ENCODE measurements at places on chromosomes 16 and 17.

DNA sequence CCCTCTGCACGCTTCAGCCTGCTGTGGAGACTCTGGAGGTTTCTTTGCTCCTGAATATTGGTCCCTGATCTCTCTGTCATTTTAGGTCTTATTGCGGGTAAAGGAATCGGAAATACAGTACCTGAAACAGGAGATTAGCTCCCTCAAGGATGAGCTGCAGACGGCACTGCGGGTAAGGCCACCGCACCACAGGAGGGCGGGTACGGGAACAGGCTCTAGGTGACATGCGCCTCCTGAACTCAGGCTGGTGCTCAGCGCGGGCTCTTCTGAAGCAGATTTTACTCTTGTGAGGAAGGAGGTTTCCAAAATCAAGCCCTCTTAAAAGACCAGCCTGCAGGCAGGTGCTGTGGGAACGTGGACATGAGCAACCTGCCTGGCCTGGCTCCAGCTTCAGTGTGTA, 29.8 kb downstream of the PLD6 start:
- DNase-seq: no peak

GRCh38 chr17:82849076-82849945, 9.5 kb upstream of the ZNF750 start:
- DNase-seq: no peak

GRCh38 chr17:45263477-45263860, 1.6 kb upstream of the SPATA32 start:
- no peak for DNase-seq

- DNase-seq: no peak
These were observed 1.3 kb upstream of the RAB11FIP3 start for GRCh38 chr16:424033-424622.

GRCh38 chr16:46871597-46871996, 12.6 kb upstream of the GPT2 start:
- DNase-seq: no peak

GRCh38 chr17:9230346-9230745, 209.0 kb downstream of the NTN1 start:
- DNase-seq: no peak

- no peak for DNase-seq
These were observed 62.1 kb downstream of the GPRC5B start for GRCh38 chr16:19822533-19822932.

GRCh38 chr16:65984296-65984695, 382.2 kb upstream of the CDH5 start:
- DNase-seq: no peak

GRCh38 chr16:57485091-57485915, 990 bp downstream of the DOK4 start:
- no peak for DNase-seq

DNA sequence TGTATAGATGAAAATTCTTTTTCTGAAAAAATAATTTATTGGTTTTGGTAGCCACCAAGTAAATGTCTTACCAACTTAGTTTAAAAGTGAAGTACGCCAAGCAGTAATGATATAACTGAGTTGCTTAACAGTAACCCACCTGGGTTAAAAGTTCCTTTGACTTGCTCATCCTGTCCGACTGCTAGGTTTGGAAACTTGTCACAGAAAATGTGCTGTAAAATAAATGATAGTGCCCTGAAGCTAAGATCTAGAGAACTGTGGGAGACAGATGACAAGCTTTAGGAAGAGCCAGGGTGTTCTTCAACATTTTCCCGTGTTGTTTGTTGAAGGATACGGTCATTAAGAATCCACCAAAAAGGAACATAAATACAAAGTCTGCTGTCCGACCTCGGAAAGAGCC, 5.0 kb downstream of the DERL2 start:
- DNase-seq: no peak

GRCh38 chr17:6914711-6915110, 81.1 kb upstream of the ALOX12 start:
- no peak for DNase-seq

- DNase-seq: no peak
These were observed 11.3 kb downstream of the TMEM220 start for GRCh38 chr17:10718547-10718946.

DNA sequence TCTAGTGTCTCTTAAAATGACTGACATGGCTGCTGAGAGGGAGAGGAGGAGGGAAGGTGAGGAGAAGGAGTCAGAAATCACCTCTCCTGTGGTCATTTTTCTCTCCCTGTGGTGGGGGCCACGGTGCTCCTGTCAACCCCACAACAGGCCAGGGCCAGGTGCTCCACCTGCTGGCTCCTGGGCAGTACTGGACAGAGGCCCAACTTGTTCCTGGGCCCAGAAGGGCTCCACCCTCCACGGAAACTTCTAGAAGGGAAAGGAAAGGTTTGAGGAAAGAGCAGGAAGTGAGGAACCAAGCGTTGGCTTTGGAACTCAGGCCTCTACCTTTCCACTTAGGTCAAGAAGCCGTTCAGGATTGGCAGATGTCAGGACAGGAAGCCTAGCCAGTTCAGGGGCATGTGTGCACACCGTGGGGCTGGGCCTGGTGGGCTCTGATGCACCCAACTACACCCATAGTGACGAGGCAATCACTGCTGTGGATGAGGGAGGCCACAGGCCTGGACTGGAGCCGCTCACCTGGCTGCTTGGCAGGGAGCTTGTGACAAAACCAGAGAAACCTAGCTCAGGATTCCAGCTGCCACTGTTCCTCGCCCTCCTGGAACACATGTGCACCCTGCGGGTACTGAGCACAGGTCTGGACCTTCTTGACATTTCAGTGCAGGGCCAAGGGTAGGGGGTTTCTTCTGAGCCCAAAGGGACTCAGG, 36.1 kb downstream of the WNT3 start:
- DNase-seq: peak; percentile 19

DNA sequence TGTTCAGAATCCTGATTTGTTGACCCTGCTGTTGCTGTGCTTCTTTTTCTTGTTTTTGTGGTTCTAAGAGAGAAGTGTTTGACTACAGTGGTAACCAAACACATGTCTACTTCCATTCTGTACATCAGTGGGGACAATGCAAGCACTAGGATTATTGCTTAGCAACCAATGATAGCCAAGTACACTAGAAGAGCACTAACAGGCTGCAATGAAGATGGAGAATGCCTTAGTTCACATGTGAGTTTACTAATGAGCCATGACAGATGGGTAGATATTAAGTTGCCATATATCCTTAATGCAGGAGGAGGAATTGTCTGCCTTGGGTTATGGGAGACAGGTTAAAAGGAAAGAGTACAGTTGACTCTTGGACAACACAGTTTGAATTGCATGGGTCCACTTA, 8.3 kb downstream of the EFCAB5 start:
- DNase-seq: no peak

DNA sequence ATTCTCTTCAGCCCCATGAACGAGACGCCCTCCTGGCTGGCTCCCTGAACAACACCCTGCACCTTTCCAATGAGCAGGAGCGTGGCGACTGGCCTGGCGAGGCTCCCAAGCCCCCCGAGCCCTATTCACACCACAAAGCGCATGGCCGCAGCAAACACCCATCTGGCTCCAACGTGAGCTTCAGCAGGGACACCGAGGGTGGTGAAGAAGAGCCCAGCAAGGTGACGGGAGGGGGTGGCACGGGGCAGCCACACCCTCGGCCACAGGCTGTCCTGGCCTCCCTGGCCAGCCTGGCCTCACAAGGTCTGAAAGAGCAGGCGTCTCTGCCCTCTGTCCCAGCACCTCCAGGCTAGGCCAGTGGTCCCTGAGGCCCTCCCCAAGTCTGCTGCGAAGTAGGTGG, 23.7 kb downstream of the CASKIN2 start:
- no peak for DNase-seq

- no peak for DNase-seq
These were observed 105.9 kb downstream of the SALL1 start for GRCh38 chr16:51045186-51045585.

GRCh38 chr16:27906883-27907282, 156.6 kb downstream of the GSG1L start:
- no peak for DNase-seq

DNA sequence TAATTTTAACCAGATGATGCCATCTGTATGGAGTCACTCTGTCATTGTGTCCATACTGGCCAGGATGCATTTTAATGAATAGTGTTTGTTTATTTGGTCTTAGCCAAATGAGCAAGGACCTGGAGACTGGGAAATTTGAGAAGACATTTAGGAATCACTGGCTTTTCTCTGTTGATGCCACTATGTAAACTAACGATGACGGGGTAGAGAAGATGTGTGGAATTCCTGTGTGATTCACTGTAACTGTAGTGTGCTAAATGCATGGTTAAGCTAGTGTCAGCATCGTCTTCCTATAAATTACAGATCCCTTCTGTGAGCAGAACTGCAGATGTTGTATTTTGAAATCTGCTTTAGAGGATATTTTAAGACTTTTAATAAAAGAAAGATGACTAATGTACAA, 66.6 kb downstream of the NOS2 start:
- DNase-seq: no peak

GRCh38 chr17:65294181-65294719, 157.1 kb downstream of the RGS9 start:
- DNase-seq: peak; percentile 67

DNA sequence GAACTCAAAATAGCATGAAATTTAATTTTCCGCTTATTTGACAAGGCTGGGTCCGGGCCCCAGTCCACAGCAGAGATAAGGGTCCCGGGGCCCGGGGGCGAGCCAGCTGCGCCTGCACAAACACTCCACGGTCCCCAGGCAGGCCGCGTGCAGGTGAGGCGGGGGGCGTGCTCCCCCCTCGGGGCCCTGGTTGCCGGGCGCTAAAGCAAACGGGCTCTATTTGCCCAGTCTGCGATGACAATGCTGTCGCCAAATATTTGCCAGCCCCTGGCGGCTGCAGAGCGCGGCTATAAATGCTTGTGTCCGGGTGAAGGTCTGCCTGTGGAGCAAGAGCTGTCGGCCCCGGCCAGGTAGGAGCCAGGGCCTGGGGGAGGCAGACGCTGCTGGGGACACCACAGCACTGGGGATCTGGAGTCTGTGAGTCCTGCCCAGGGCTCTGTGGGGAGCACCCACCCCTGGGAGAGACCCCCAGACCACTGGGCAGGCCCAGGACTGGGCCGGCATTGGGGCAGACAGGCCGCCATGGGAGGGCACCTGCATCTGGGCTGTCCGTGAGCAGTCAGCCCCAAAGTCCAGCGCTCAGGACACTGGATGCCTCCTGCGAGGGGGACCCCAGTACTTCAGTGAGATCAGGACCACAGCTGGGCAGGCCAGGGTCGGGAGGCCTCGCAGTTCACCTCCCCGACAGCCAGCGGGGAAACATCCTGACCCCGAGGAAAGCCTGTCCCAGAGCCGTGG, at the start of gene PERCC1:
Gene PERCC1, plus strand, starts transcription at position 320 of the 738 bp plus-strand sequence. CDS start 1,516 bp downstream, outside the sequence.
- DNase-seq: no peak

GRCh38 chr17:55421179-55421934, at the start of gene MMD:
MMD (minus strand) TSS chr17:55421835; CDS start chr17:55421695, 140 bp downstream.
- no peak for DNase-seq

Measured in activated CD4-positive, alpha-beta T cell treated with anti-CD3 and anti-CD28 coated beads, Interleukin-10, Interleukin-2, amounts not matched to agents 100 ng/mL and 50 ng/mL, durations not matched to agents 16 hours and 8 hours (primary cell).